CD4-positive, alpha-beta memory T cell (primary cell): ENCODE measurements at places on chromosomes 2 and 18.
A peak's percentile ranks its signal among the peaks of the same experiment; 100 is the strongest.

GRCh38 chr2:212939777-212940531 lies 211.5 kb downstream of the IKZF2 start:
- H3K4me3 ChIP-seq: no peak overlapping the region
- H3K27me3 ChIP-seq: no peaks in the 10 kb centered on the region
- no peaks in the 10 kb centered on the region for H3K4me1 ChIP-seq
- no peaks in the 10 kb centered on the region for H3K36me3 ChIP-seq

DNA sequence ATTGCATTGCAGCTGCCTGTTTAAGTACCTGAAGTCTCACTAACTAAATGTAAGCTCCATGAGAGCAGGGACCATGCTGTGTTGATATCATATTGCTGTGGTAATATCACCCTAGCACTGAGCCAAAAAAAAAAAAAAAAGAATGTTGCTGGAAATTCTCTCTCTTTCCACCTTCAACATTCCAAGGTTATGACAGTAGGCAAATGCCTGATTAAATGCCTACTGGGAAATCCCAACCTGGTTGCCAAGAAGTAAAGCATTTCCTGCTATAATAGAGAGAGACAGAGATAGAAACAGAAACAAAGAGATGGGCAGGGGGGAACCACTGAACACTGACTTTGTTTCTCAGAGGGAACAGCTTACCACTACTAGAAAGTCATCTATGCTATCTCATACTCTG lies 1604.2 kb downstream of the LRP1B start:
- no peak for DNase-seq
- no peaks in the 10 kb centered on the region for H3K4me1 ChIP-seq
- no peaks in the 10 kb centered on the region for H3K27me3 ChIP-seq
- no peak overlapping the region for H3K4me3 ChIP-seq

- H3K27me3 ChIP-seq: no peaks in the 10 kb centered on the region
- no peaks in the 10 kb centered on the region for H3K4me1 ChIP-seq
- H3K4me3 ChIP-seq: no peak overlapping the region
- H3K27ac ChIP-seq: no peak overlapping the region
These were observed 138.3 kb downstream of the FAM124B start for GRCh38 chr2:224263571-224264043.

DNA sequence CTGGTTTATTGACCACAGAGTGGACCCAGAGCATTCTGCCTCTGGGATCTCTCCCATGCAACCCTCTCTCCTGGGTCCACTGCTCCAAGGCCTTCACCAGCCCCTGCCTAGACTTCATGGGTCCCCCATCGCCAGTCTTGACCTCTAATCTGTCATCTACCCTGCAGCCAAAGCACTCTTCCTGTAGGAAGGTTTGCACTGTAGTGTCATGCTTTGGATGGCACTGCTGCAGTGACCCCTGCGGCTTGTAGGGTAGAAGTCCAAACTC lies 41.7 kb downstream of the MYO7B start:
- H3K4me1 ChIP-seq: no peaks in the 10 kb centered on the region
- DNase-seq: no peak
- H3K27ac ChIP-seq: no peak overlapping the region
- no peaks in the 10 kb centered on the region for H3K36me3 ChIP-seq
- no peak overlapping the region for H3K4me3 ChIP-seq

DNA sequence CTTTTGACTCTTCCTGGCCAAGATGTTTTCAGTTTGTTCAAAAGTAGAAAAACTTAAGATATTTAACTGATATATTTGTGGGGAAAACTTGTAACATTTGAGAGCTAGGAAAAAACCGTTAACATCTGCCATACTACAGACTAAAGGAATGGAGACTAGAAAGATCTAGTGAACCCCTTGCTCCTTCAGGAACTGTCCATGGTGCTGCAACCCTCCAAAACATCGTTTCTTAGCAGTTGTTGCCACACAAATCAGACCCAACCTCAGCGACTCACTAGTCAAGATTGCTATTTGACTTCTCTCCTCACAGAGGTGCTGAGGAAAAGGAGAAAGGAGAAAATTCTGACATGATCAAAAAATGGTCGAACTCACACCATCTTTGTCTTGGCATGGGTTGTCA lies 393.8 kb upstream of the LYPD1 start:
- no peaks in the 10 kb centered on the region for H3K36me3 ChIP-seq
- H3K27ac ChIP-seq: no peak overlapping the region
- H3K27me3 ChIP-seq: no peaks in the 10 kb centered on the region
- no peak overlapping the region for H3K4me3 ChIP-seq
- no peak for DNase-seq

DNA sequence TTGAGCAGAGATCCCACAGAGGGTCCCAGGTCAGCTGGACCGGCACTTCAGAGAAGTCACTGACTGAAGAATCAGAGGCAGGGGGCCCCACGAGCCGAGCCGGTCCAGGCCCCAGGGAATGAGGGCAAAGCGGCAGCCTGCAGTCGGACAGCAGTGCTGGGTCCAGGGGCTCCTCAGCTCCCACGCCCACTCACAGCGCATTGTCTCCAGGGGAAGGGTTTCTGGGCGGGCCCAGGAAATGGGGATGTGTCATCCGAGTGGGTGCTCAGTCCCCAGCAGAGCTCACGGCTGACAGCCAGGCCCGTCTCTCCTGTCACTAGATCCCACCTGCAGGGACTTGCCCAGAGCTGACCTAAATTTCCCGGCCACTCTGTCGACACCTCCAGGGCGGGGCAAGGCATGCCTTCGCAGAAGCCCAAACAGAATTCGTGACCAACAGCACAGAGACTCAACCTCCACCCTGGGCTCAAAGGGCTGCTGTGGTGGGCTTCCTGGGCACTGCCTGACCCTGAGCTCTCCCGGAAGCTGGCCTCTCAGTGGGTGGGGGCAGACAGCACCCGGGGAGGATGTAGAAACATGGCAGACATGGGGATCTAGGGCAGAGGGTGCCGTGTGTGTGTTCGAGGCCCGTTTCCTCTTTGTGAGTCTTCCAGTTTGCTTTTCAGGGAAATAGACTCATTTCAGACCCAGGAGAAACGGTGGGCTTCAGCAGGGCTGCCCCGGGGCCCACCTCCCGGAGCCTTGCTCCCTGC lies 42.1 kb upstream of the TAF1B start:
- DNase-seq: peak; percentile 77
- H3K27me3 ChIP-seq: no peaks in the 10 kb centered on the region
- peaks cover 36% of the 10 kb centered on the region for H3K4me1 ChIP-seq
- H3K27ac ChIP-seq: peak overlapping the region; percentile 75

- no peak overlapping the region for H3K27ac ChIP-seq
- no peaks in the 10 kb centered on the region for H3K4me1 ChIP-seq
- no peaks in the 10 kb centered on the region for H3K27me3 ChIP-seq
- DNase-seq: no peak
- H3K4me3 ChIP-seq: no peak overlapping the region
These were observed 69.6 kb downstream of the TRAPPC12 start for GRCh38 chr2:3449086-3449485.

- no peak overlapping the region for H3K4me3 ChIP-seq
- no peaks in the 10 kb centered on the region for H3K27me3 ChIP-seq
- H3K36me3 ChIP-seq: no peaks in the 10 kb centered on the region
- no peak for DNase-seq
- no peaks in the 10 kb centered on the region for H3K4me1 ChIP-seq
- H3K27ac ChIP-seq: no peak overlapping the region
These were observed 374.5 kb downstream of the NCKAP5 start for GRCh38 chr2:133193544-133194361.

DNA sequence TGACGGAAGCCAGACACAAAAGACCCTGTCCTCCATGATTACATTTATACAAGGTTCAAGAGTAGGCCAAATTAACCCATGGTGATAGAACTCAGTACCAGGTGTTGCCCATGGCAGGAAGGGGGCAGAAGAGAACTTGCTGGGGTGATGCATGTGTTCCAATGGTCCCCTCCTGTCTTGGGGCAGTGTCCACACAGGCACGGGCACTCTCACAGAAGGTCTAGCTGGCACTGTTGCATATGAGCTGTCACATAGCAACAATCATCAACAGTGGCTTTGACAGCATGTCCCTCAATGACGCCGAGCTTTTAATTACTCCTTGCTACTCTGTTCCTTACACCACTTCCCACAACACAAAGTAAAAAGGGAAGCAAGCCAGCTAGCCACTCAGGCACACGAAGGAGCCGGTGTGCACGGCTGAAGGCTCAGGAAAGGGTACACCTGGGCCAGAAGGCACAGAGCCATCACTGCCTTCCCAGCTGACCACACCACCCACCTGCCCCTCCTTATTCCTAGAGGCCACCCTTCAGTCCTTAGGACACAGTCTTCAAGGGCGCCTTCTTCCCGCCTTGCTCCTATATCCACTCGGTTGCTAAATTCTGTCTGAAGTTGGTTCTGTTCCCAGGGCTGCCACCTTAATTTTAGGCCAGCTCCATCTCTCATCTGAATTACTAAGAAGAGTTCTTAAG lies 28.9 kb downstream of the RPL31 start:
- no peak overlapping the region for H3K4me3 ChIP-seq
- no peaks in the 10 kb centered on the region for H3K36me3 ChIP-seq

GRCh38 chr2:221465776-221466175 lies 106.3 kb downstream of the EPHA4 start:
- no peak overlapping the region for H3K27ac ChIP-seq
- H3K27me3 ChIP-seq: no peaks in the 10 kb centered on the region
- H3K4me3 ChIP-seq: no peak overlapping the region
- H3K36me3 ChIP-seq: no peaks in the 10 kb centered on the region

- no peaks in the 10 kb centered on the region for H3K27me3 ChIP-seq
- DNase-seq: no peak
- peaks cover 19% of the 10 kb centered on the region for H3K4me1 ChIP-seq
- H3K36me3 ChIP-seq: no peaks in the 10 kb centered on the region
- no peak overlapping the region for H3K27ac ChIP-seq
- no peak overlapping the region for H3K4me3 ChIP-seq
These were observed 38.3 kb downstream of the HAT1 start for GRCh38 chr2:171960570-171960969.
